AG04450 (cell line): ENCODE measurements at places on chromosomes 2 and 18.

- no peak for DNase-seq
These were observed 86.9 kb downstream of the CRACDL start for GRCh38 chr2:98849113-98849512.

GRCh38 chr2:134079373-134079772 is 174.5 kb upstream of the MGAT5 start:
- DNase-seq, result no peak

DNA sequence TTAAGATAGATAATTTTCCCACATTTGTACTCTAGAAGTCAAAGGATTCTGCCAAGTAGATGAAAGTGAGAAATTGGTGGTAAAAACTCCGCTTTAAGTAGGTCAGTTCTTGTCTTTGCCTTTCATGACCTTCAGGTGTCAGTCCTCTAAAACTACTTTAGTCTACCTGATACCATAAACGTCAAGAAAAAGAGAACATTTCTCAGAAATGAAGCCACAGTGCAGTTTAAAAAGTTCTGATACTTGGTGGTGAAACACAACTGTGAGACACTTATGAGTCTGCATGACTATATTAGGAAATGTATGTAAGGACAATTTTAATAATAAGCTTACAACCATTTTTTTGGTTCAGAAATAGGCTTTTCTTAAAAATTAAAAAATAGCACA is 583.3 kb downstream of the SATB2 start:
- no peak for DNase-seq

GRCh38 chr2:220224691-220225543 is 597.5 kb downstream of the SLC4A3 start:
- DNase-seq, result peak; percentile 68

GRCh38 chr2:45269149-45269793 is 260.0 kb upstream of the SIX2 start:
- no peak for DNase-seq

- DNase-seq, result no peak
These were observed 201.2 kb downstream of the CBLN2 start for GRCh38 chr18:72342933-72343332.

GRCh38 chr2:57396355-57397098 is 650.1 kb upstream of the VRK2 start:
- DNase-seq, result no peak

GRCh38 chr2:119248311-119248710 is 24.7 kb downstream of the STEAP3 start:
- peak; percentile 60 for DNase-seq

GRCh38 chr18:10787293-10787901 is 261.6 kb downstream of the NAPG start:
- DNase-seq, result peak; percentile 50

DNA sequence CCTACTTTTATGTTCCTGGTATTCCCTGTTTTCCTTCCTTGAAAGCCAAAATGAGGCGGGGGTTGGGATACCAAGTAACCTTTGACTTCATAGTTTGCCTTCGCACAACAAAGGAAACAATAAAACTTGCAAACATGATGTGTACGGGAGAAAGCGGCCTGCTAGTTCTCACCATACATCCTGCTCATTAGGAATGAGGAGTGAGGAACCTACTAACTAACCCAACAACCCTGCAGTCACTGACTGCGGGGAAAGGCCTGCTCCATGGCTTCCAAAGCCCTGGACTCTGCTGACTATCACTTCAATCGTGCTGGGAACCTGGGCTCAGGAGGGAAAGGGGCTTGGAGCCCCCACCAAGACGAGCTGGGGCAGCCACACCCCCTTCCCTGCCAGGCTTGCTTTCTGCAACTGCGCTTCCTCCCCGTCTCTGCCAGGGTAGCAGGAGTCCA is 24.2 kb downstream of the RPL31 start:
- DNase-seq, result no peak

DNA sequence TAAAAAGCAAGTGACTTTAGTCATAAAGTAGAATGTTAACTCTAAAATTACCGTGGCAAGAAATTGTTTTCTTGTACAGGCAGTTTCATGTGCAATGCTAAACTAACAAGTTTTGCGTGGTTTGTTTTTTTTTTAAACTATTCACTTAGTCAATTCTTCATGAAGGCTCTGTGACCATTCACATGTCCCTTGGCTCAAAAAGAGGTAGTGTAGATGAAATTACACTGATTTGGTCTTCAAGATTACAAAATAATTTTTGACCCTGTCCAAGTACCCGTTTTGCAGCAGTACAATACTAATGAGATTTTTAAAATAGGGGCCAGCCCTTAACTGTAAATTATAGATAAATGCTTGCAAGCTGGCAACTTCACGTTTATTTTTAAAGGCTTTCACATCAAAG is 1.3 kb downstream of the TMEM131 start:
- DNase-seq, result no peak

- no peak for DNase-seq
These were observed 40.0 kb upstream of the MCM6 start for GRCh38 chr2:135916207-135916606.

DNA sequence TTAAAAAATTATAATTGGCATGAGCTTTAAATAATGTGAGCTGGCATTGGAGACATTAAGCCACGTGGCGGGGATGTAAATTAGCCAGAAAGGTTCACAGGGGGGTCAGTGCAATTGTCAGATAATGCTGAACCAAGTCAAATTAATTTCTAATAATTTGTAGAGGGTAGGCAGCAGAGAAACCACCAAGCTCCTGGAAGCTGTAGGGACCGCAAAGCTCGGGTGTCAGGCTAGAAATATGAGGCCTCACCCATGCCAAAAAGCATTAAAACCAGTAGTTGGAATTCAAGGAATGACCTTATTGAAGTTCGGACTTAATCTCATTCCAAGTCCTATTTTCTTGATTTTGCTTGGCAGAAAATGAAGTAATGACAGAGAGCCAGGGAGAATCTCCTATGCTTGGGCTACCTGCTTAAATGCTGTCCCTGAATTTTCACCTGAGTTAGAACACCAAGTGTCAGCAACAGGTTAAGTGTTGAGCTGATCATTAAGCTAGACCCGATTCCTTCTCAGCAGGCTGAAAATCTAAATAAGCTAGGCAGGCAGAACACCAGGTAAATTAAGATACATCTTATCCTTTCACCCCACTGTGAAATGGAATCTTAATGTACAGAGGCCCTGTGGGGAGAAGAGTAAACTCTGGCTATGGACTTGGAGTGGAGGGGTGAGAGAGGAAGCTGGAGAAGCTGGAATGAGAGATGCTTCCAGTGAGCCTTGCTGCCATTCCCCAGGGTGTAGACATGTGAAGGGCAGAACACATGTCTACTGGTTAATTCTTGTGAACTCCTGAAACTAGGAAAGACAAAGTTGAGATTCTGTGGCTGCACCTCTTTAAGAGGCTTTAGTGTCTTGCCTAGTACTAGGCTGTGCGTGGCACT is 520.0 kb downstream of the SLC4A3 start:
- no peak for DNase-seq

- DNase-seq, result no peak
These were observed 91.5 kb downstream of the RAD51AP2 start for GRCh38 chr2:17426743-17427142.

- DNase-seq, result no peak
These were observed 301.0 kb upstream of the KLHL29 start for GRCh38 chr2:23083966-23084365.

- no peak for DNase-seq
These were observed 50.0 kb downstream of the MYO3B start for GRCh38 chr2:170227951-170228350.

- no peak for DNase-seq
These were observed 180.5 kb downstream of the DIS3L2 start for GRCh38 chr2:232142049-232142448.

- no peak for DNase-seq
These were observed 24.4 kb downstream of the GPR39 start for GRCh38 chr2:132441051-132441450.

- DNase-seq, result no peak
These were observed 62.6 kb upstream of the ASAP2 start for GRCh38 chr2:9144046-9144445.

- no peak for DNase-seq
These were observed 69.1 kb upstream of the TCF7L1 start for GRCh38 chr2:85063981-85064599.

DNA sequence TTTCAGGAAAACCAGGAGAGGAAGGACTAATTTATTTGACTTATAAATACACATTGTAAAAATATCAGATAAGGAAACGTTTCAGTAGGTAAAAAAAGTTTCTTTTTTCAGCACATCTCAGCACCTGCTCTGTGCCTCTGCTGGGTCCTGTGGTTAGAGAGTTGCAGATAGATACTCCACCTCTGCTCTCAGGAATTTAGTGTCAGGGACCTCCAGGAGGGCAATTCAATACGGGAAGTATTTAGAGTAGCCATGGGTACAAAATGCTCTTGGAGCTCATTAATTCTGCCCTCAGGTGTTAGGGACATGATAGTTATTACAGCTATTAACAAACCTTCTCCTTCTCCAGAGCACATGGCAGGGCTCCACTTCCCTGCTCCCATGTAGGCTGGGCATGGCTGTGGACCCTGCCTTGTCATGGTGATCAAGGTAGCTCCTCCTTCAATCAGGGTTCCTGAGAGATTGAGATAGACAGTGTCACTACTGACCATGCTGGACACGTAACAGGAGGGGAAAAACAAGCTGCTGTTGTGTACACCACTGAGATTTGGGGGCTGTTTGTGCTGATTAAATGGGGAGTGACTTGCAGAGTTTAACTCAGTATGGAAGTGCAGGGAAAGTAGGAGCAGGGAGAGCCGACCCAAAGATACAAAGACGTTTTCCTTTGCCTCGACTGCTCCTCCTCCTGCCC is 185.6 kb upstream of the COPS8 start:
- no peak for DNase-seq

GRCh38 chr2:58122540-58122939 is 75.9 kb downstream of the VRK2 start:
- DNase-seq, result no peak

DNA sequence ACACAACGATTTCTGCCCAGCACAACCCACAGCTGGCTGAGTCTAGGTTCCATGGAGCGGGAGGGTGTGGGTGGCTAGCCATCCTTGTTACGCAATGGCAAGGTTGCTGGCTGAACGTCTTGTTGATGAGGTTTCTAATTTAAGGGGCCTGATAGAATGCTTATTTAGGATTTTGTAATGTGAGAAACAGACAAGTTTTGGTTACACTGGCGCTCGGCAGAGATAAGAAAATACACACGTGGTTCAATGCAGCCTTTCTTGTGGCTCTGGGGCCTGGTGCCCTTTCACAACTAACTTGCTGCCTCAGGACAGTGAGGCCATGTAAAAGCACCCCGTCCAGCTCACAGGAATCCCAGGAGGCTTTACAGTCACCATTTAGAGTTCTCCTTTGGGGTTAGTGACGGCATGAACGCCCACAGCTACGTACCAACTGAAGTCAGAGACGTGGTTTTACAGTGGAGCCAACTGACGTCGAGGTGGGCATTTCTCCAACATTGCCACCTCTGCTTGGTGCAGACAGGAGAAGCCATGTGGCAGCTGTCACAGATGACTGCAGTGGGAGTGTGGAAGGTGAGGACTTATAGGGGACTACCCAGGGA is 29.7 kb upstream of the PIEZO2 start:
- no peak for DNase-seq
